ENCODE measurements at places on chromosomes 16 and 17.

- no peak for DNase-seq
- no peaks in the 10 kb centered on the region for H3K27me3 ChIP-seq
- H3K4me1 ChIP-seq = no peaks in the 10 kb centered on the region
- H3K4me3 ChIP-seq = no peak overlapping the region
- no peak overlapping the region for H3K27ac ChIP-seq
Measured at GRCh38 chr16:76910931-76911330, 280.1 kb upstream of the MON1B start.

- H3K27ac ChIP-seq = no peak overlapping the region
- H3K4me3 ChIP-seq = peak overlapping the region; percentile 25
- no peaks in the 10 kb centered on the region for H3K4me1 ChIP-seq
- no peaks in the 10 kb centered on the region for H3K27me3 ChIP-seq
Measured at GRCh38 chr16:81745704-81746558, 33.2 kb upstream of the PLCG2 start.

DNA sequence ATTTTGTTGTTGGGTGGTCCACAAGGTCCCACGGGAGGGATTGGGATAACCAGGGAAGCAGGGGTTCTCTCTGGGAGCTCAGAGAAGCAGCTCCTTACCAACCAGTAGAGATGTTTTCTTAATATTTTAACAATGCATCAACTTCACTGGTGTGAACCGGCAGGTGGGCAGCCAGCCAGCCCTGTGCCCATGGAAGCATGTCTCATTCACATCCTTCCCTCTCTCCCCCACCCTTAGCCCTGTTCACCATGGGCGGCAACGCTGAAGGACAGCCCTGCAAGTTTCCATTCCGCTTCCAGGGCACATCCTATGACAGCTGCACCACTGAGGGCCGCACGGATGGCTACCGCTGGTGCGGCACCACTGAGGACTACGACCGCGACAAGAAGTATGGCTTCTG is 9.3 kb downstream of the MMP2 start:
- no peaks in the 10 kb centered on the region for H3K27me3 ChIP-seq
- H3K4me1 ChIP-seq = no peaks in the 10 kb centered on the region
- no peak overlapping the region for H3K27ac ChIP-seq
- no peaks in the 10 kb centered on the region for H3K36me3 ChIP-seq
- no peak for DNase-seq

DNA sequence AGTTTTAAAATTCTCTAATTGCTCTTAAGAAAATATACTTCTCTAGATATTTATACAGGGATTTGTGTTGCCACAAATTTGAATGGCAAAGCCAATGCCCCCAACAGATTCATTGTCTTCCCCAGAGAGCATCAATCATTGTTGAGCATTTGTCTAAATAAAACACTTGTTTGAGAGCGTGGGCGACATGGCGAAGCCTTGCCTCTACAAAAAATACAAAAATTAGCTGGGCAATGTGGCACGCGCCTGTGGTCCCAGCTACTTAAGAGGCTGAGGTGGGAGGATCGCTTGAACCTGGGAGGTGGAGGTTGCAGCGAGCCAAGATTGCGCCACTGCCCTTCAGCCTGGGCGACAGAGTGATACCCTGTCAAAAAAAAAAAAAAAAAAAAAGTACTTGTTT is 13.4 kb upstream of the SRSF1 start:
- no peak overlapping the region for H3K27ac ChIP-seq
- no peaks in the 10 kb centered on the region for H3K4me1 ChIP-seq
- no peak overlapping the region for H3K4me3 ChIP-seq
- H3K27me3 ChIP-seq = no peaks in the 10 kb centered on the region

DNA sequence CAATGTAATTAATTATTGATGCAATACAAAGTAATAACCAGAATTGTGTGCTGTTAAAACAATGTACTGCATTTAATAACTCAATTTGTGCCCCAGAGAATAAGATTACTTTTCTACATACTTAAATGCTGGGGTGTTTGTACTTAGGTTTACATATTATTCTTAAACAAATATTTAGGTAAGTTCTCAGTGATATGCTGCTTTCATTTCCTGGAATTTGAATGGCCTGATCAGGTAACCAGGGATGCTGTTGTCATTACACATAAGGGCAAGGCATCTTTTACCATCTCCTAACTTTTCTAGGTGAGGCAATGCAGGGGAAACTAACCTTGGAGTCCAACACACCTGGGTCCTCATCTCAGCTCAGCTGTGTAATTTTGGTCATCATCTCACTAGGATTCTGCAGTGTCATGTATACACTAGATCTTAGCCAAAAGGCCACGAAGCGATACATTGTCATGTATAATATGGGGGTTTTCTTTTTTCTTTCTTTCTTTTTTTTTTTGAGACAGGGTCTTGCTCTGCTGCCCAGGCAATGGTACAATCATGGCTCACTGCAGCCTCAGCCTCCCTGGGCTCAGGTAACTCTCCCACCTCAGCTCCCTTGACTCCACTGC is 45.2 kb downstream of the MYO1D start:
- DNase-seq = no peak
- H3K4me3 ChIP-seq = no peak overlapping the region

DNA sequence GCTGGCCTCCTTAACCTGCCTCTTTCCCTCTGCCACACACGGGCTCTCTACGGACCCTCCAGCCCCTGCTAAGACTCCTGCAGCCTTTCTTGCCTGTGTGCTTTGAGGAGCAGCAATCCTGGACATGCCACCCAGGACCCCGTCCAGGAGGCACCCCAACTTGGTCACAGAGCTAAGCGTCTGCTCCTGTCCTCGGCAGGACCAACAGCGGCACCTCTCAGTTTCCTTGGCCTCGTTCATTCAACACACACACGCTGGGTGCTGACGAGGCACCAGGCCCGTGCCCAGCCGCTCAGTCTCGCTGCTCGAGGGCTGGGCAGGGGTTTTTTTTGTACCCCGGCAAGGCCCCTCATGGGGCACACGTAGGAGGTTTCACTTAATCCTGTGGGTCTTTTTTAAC is 15.2 kb downstream of the RPH3AL start:
- no peaks in the 10 kb centered on the region for H3K36me3 ChIP-seq
- no peak overlapping the region for H3K27ac ChIP-seq
- H3K4me3 ChIP-seq = no peak overlapping the region
- H3K27me3 ChIP-seq = no peaks in the 10 kb centered on the region
- no peak for DNase-seq

DNA sequence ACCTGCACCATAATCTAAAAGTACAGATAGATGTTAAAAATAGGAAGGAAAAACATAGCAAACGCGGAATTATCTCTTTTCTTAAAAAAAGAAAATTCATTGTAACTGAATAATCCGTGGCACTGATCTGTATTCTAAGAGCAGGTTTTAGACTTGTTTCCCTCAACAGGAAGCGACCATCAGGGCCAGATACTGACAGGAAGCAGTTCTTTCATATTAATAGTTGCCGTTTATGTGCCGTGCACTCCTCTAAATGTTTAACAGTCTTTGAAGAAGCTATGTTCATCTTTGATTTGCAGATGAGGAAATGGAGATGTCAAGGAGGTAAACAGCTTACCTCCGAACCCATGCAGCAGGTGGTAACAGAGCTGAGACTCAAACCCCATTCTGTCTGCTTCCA is 23.6 kb downstream of the DYNLRB2 start:
- H3K27me3 ChIP-seq = no peaks in the 10 kb centered on the region
- H3K27ac ChIP-seq = no peak overlapping the region
- H3K36me3 ChIP-seq = no peaks in the 10 kb centered on the region
- no peaks in the 10 kb centered on the region for H3K4me1 ChIP-seq
